Skeletal muscle cell (primary cell): ENCODE measurements at places on chromosomes 1 and 21.

DNA sequence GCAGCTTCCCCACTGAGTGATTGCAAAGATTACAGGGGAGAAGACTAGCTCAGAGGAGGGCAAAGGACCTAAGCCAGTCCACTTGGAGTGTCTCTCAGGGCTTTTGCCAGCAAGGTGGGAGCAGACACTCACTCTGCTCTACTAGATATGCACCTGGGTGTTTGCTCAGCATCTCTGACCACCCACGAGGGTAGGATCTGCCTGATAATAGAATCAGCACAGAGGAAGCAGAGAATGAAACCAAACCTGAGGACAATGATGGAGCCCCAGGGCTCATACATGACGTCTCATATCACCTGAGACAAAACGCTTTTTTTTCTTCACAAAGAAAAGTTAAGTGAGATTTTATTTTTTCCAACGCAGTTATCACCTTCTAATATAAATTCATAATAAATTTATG lies 79.4 kb downstream of the RRAGC start:
- DNase-seq: no peak

DNA sequence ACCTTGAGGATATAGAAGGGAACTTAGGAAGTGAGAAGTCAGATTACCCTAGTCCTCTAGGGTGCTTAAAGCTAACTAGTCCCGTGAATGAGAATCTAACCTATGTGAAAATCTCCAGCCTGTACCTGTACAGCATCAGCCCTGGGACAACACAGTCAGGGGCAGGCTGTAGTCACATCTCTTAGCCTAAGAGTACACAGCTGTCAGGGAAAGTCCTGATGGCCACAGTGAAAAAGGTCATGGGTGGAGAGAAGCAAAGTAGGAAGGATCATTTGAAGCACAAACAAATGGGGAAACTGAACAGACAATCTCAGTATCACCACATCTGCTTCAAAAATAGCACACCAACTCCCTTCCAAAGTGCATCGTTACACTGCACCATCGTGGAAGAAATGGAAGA lies 11.7 kb downstream of the CTSK start:
- no peak for DNase-seq

- no peak for DNase-seq
Measured at GRCh38 chr1:226670073-226670472, 69.0 kb downstream of the ITPKB start.

- peak; percentile 62 for DNase-seq
Measured at GRCh38 chr1:6343506-6344405, 49.8 kb downstream of the ACOT7 start.

- DNase-seq: no peak
Measured at GRCh38 chr1:96981181-96981580, 259.6 kb downstream of the PTBP2 start.

GRCh38 chr1:42926235-42926878 lies 32.3 kb downstream of the SLC2A1 start:
- no peak for DNase-seq

- no peak for DNase-seq
Measured at GRCh38 chr1:170149241-170149640, 3.5 kb downstream of the NTMT2 start.

- no peak for DNase-seq
Measured at GRCh38 chr1:182629499-182630096, 25.4 kb upstream of the RGS16 start.

- DNase-seq: no peak
Measured at GRCh38 chr1:172163498-172164215, 256.8 kb upstream of the C1orf105 start.

GRCh38 chr1:112906150-112906698 lies 49.8 kb downstream of the SLC16A1 start:
- no peak for DNase-seq

GRCh38 chr1:213135572-213135971 lies 84.5 kb downstream of the RPS6KC1 start:
- no peak for DNase-seq

GRCh38 chr1:66696771-66697170 lies 55.5 kb upstream of the DYNLT5 start:
- no peak for DNase-seq

- no peak for DNase-seq
Measured at GRCh38 chr1:200869753-200870391, 2.9 kb upstream of the GPR25 start.

DNA sequence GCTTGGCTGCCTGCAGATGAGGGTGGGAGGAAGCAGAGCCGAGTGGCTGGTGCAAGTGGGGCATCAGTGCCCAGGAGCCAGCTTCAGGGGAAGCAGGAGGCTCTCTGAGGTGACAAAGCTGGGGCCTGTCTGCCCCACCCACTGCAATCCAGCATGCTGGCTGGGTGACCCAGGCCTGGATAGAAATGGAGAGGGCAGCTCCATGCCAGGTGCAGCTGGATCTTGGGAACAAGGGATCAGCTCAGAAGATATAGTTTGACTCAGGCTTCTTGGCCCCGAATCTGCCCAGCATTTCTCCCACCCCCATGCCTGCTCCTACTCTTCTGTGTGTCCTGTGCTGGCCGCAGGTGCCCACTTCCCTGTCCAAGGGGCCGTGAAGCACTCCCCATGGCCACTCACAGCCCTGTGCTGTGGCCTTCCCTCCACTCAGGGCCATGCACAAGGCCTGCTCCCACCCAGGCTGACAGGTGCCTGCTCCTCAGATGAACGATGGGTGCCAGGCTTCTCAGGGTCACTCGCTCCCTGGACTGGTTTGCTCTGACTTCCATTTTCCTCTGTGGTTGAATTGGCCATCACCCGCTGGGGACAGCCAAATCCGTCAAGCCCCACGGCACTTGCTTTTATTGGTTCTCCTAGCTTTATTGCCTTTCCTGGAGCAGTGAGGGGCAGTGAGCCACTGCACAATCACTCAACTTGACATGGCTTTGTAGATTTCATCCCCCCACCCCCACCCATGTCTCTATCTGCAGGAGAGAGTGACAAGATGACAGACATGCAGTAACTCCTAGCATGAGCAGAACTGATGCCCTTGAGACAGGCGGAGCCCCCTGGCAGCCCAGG lies 174.8 kb upstream of the VAMP3 start:
- DNase-seq: no peak

GRCh38 chr1:207335695-207336363 lies 14.4 kb downstream of the CD55 start:
- DNase-seq: no peak

- DNase-seq: no peak
Measured at GRCh38 chr1:205450448-205450847, 5.4 kb downstream of the BLACAT1 start.

DNA sequence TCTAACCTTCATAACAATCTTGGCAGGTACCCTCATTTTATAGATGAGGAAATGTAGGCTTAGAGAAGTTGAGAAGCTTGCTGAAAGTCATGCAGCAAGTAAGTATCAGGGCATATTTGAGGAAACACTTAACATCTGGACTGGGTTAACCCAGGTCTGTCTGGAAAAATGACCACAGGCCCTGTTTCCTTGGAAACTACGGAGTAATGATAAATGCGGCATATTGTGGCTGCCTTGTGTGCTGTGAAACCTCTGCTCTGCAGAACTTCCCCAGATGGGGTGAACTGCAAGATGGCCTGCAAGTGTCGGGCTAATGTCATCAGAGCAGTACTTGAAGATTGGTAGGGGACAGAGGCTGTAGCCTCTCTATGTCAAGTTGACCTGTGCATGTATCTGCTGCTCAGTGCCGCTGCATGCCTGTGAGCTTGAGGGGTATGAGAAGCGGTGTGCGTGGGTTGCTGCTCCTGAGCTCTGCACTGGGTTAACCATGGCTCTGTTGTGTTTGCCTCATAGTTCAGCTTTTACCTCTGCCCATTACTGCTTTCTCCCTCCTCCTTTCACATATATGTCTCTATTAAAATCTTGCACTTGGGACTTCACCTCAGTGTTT lies 83.1 kb downstream of the WDR3 start:
- DNase-seq: no peak

GRCh38 chr1:76827066-76827465 lies 40.2 kb upstream of the ST6GALNAC5 start:
- no peak for DNase-seq

- peak; percentile 75 for DNase-seq
Measured at GRCh38 chr1:118335331-118335732, 150.3 kb upstream of the SPAG17 start.

DNA sequence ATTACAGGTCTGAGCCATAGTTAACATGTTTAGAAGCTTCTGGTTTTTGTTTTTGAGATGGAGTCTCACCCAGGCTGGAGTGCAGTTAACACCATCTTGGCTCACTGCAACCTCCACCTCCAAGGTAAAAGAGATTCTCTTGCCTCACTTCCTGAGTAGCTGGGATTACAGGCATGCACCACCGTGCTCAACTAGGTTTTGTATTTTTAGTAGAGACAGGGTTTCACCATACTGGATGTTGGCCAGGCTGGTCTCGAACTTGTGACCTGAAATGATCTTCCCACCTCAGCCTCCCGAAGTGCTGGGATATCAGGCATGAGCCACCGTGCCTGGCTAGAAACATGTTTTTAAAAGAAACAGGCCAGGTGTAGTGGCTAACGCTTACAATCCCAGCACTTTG lies 10.5 kb downstream of the NDUFS5 start:
- DNase-seq: no peak

DNA sequence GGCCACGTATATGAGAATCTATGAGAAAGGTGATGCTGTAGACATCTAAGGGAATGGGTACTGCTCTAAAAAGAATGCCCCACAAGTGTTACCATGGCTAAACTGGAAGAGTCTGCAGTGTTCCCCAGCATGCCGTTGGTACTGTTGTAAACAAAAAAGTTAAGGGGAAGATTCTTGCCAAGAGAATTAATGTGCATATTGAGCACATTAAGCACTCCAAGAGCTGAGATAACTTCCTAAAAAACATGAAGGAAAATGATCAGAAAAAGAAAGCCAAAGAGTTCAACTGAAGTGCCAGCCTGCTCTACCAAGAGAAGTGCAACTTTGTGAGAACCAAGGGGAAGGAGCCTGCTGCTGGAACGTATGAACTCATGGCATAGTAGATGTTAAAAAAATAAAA lies 40.8 kb downstream of the PLPP3 start:
- no peak for DNase-seq

DNA sequence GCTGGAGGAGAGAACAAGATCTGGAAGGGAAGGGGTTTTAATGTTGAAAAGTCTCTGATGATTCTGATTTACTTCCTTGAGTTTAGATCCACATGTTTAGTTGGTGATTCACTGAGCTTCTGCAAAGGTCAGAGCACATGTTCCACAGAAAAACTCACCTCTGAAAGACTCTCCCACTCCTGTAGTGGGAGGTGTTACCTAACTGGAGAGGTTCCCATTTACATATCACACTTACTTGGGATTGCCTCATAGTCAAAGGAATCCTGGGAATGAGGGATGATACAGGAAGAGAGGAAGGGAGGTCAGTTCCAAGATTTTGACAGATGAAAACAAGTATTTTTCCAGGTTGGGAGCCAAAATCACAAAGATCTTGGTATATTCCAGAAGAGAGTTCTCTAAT lies 2.7 kb upstream of the NTNG1 start:
- DNase-seq: no peak

- DNase-seq: no peak
Measured at GRCh38 chr1:98119796-98120195, 199.0 kb upstream of the DPYD start.

- DNase-seq: peak; percentile 70
Measured at GRCh38 chr1:95041491-95042165, 31.1 kb downstream of the ALG14 start.

DNA sequence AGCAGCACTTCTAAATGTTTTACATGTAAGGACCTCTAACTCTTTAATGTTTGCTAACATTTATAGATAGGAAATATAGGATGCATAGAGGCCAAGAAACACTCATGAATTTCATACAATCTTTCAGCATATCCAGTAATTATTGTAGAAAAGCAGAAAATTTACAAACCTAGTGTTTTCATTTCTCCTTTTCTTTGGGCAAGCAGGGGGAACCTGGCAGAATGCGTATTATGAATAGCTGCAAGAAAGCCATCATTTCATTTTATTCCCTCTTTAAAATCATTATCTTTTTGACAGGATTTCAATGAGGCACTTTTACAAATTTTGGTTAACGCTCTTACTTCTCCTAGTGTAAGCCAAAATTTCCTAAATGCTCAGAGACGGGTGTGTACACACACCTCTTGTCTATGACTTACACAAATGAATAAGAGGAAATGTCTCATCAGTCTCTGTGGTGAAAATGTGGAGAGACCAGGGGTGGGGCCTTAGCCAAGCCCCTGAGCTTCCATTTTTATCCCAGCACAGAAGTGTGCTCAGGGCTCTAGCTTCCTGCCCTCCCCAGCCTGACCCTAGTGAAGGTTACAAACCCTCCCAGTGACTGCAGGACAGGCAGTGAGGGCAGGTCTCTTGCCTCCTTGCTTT lies 91.6 kb downstream of the LRRC8C start:
- DNase-seq: no peak

GRCh38 chr1:244849189-244849866 lies 13.9 kb downstream of the COX20 start:
- no peak for DNase-seq
